ENCODE measurements at places on chromosomes 5 and 9.
A peak's percentile ranks its signal among the peaks of the same experiment; 100 is the strongest.

- DNase-seq: no peak
Measured at GRCh38 chr9:135281791-135282737, 194.6 kb downstream of the OLFM1 start.

DNA sequence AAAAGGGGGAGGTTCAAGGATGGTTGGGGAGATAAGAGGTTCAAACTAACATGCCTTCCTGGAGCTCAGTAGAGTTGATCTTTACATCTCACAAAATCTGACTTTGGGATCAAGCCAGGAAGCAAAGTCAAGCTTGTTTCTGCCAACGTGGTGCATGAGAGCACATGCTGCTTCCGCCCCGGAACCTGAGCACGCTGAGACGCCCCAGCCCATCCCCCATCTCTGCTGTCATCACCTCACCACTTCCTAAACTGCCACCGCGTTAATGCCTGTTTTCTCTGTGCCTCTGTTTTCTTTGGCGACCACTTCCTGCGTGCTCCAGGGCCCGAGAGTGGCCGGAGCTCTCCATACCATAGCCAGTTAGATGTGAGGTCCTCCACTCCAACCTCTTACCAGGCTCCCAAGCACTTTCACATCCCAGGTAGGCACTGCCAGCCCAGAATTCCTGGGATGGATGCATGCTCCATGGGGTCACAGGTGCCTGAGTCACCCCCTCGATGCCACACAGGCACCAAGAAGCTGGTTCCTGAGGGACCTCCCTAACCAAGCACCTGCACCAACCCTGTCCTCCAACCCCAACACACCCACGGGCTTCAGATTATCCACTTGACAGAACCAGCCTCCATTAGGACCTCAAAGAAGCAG, 31.2 kb upstream of the AFAP1L1 start:
- no peak for DNase-seq

DNA sequence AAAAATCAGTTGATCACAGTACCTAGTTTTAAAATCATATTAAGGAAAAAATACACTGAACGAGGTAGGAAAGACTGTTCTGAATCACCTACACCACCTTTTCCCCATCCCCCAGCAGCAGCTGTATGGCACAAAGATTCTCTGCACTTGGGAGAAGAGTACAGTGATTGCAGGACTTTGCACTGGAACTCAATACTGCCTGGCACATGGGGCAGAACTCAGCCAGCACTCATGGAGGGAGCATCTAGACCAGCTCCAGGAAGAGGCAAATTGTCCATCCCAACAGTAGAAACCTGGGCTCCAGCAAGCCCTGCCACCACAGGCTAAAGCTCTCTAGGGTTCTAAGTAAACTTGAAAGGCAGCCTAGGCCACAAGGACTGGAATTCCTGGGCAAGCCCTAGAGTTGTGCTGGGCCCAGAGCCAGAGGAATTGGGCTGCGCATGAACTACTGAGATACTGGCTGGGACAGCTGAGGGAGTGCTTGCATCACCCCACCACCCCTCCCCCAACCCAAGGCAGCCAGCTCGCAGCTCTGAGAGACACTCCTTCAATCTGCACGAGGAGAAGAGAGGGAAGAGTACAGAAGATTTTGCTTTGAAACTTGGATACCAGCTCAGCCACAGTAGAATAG, 654.4 kb upstream of the CDH6 start:
- DNase-seq: no peak

DNA sequence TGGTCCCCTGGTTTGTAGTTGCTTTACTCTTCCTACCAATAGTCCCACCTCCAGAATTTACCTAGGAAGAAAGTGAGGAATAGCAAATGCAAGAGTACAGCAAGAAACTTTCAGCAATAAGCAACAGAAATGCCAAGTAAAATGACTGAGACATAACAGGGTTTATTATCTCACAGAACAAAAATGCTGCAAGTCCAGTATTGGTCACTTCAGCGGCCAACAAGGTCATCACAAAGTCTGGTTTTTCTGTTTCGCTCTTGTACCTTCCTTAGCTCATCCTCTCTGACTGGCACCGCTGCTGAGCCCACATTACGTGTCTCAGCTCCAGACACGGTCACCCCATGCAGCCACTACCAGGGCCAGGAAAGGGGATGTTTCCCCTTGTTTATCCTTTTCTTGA, 82.7 kb downstream of the RFK start:
- no peak for DNase-seq

DNA sequence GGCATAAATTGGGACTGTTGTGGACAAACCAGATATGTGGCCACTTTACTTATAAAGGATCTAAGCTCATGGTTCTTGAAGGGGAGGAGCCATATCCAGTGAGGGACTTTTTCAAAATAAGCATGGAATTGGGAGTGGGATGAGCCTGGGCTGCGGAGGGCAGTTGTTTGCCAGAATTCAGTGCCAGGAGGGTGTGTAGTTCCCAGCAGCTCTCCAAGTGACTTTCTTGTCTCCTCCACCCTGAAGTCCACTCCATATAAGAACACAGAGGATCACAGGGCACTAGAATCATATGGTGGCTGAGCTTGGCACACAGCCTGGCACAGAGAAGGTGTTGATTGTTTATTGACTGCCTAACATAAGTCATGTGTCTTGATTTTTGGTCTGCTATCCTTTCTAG, 121.1 kb downstream of the CAVIN4 start:
- no peak for DNase-seq

DNA sequence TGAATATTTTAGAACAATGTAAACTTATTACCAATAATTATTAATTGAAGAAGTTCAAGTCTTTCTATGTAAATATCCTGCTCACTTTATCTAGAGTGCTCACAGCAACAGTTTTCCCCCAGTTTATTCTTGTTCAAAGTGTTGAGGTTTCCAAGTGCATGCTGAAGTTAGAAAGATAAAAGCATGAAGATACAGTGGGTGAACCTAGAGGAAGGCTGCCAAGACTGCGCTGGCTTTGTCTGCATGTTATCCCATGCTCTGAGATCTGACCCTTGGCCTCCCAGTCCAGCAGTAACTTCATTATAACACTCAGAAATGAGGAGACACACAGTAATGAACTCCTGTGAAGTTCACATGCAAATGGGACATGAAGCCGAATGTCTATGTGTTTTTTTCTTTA, 76.0 kb upstream of the PIP5K1B start:
- DNase-seq: no peak

- no peak for DNase-seq
Measured at GRCh38 chr9:26329974-26330373, 562.6 kb downstream of the CAAP1 start.

GRCh38 chr5:180119903-180120236, 48.3 kb upstream of the RNF130 start:
- DNase-seq: no peak

- no peak for DNase-seq
Measured at GRCh38 chr5:174176511-174176910, 131.0 kb downstream of the NSG2 start.

- DNase-seq: peak; percentile 20
Measured at GRCh38 chr9:35538361-35539234, 48.7 kb downstream of the RUSC2 start.

GRCh38 chr5:159038907-159039306, 60.8 kb downstream of the EBF1 start:
- no peak for DNase-seq

DNA sequence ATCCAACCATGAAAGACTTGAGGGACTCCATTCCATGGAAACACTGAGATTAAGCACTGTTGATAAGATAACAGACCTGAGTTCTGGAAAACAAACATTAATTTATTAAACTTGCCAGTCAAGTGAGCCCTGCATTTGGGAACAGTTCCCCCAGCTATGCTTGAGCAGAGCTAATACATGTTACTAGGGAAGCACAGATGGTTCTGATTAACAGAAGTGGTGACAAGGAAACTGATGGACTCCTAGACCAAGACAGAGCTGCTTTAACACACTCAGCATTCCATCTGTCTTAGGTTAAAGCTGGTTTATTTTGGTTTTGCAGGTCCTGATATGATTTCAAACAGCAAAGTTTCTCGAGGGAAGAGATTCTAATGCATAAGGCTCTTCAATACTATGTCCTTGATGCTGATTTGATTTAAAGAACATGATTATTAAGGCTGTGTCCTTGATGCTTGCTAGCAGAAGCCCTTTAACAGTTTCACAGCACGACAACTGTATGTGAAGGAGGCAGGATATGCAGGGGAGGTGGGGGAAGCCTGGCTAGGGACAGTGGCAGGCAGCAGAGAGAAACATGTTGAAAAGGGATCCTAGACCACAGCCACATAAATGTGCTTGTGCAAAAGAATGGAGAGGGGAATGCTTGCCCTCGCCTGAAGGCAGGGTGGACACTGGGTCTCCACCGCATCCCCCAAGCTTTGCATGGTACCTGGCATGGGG, 66.2 kb downstream of the ACTBL2 start:
- DNase-seq: peak; percentile 69

- DNase-seq: no peak
Measured at GRCh38 chr5:36605241-36605640, 1.2 kb upstream of the SLC1A3 start.

DNA sequence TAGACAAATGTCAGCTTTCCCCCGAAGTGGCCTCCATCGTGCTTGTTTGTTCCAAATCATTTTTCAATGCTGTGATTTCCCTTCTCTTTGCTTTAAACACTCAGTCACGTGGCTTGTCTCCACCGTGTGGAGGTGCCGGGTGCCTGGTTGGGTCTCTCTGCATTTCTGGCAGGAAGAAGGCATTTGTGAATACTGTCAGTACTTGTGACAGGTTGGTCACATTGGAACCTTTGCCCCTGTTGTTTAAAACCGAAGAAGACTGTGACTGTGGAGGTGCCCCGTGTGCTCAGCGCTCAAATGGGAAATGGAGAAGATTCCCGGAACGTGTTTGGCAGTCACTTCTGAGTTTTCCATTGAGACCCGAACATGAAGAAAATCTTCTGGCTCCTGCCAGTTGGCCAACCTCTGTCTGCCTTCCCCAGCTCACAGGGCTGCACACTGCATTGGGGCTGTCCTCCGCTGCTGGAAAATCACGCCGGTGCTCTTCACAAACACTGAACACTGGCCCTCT, 74.6 kb downstream of the LMNB1 start:
- DNase-seq: no peak

DNA sequence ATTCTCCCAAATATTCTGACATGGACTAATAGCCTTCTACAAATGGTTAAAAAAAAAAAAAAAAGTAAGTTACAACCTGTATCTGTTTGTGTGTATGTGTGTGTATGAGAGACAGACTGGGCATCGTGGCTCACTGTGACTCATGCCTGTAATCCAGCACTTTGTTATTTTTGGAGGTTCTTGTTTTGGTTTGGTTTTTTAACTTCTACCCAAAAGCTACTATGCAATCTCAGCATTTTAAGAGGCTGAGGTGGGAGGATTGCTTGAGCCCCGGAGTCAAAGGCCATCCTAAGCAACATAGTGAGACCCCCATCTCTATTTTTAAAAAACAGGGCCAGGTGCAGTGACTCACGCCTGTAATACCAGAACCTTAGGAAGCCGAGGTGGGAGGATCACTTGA, 17.6 kb upstream of the HAVCR1 start:
- DNase-seq: no peak

DNA sequence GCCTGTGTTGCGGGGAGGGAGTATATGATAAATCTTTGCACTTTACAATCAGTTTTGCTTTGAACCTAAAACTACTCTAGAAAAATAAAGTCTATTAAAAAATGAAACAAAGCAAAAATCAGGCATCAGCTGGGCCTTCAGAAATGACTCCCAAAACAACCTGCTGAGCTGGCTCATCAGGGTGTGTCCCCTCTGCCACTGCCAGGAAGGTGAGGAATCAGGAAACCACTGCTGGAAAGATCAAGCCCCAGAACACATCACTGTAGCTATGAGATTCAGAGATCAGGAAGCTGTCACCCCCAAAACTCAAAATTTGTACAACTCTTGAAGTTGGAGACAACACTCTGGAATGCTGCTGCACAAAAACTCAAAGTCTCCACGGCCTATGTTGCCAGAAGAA, 40.5 kb upstream of the TBCA start:
- DNase-seq: no peak

DNA sequence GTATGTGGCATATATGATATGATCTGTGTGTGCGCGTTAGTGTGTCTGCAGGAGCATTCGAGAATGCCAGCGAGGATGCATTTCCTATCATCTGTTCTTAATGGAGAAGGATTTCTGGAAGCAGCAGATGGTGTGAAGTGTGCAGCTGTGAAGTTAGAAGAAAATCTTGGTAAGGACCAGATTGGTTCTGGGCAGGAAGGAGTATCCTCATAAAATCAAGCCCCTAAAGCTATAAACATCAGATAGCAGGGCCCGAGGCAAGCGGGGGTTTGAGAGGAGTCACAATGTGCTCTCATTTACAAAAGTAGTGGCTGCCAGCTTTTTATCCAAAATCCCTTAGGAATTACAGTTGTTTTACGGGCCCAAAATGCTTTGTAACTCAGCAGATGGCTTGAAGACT, 40.0 kb downstream of the DAPK1 start:
- DNase-seq: peak; percentile 84

GRCh38 chr9:81653240-81653639, 36.1 kb downstream of the TLE1 start:
- no peak for DNase-seq

DNA sequence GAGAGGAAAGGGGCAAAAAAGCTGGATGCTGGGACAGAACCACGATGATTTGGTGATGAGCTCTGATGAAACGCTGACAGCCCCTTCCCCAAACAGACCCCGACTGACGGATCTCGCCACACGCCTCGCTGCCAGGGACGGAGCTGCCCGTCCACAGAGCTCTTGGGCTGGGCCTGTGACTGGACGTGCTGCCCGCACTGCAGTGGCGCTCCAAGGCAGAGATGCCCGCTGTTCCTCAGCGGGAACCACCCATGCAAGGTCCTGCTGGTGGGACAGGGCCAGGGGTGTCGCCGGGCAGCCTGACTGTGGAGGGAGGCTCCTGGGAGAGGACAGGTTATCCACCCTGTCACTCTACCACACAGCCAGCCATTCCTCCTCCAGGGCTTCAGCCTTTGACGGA, 66.0 kb upstream of the SARDH start:
- no peak for DNase-seq

GRCh38 chr9:107409581-107410389, 79.8 kb downstream of the KLF4 start:
- DNase-seq: no peak

GRCh38 chr5:171629628-171630349, 155.8 kb upstream of the SMIM23 start:
- no peak for DNase-seq
